ENCODE measurements at places on chromosomes 12 and 14. TPM values are rescaled to one million over a fixed set of nuclear protein-coding genes. Genes with fewer than 3 reads are reported as not detected.
A peak's percentile ranks its signal among the peaks of the same experiment; 100 is the strongest.

- no peaks in the 10 kb centered on the region for H3K27me3 ChIP-seq
Observed at GRCh38 chr12:113197518-113198077, 12.1 kb downstream of the RITA1 start.

- H3K4me1 ChIP-seq, result no peaks in the 10 kb centered on the region
- no peak for DNase-seq
- H3K27me3 ChIP-seq, result no peaks in the 10 kb centered on the region
- no peaks in the 10 kb centered on the region for H3K36me3 ChIP-seq
- no peak overlapping the region for H3K27ac ChIP-seq
- no peak overlapping the region for H3K4me3 ChIP-seq
Observed at GRCh38 chr12:76627346-76628135, 68.0 kb upstream of the OSBPL8 start.

DNA sequence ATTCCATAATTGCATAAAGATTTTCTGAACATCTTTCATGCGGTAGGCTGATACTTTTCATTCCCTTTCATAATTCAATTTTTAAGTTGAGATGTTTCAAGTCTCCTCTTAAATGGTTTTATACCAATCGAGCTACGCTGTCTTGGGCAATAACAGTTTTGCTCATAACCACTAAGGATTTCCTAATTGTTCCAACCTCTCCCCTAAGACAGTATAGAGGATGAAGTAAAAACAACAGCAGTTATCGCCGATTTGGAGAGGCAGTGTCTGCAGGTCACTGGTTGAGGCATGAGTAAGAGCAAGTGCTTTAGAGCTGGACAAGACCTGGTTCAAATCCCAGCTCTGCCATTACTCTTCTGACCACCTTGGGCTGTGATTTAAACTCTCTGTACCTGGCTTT, 6.9 kb upstream of the MED13L start:
- no peaks in the 10 kb centered on the region for H3K27me3 ChIP-seq
- no peaks in the 10 kb centered on the region for H3K36me3 ChIP-seq
- no peak for DNase-seq
- no peaks in the 10 kb centered on the region for H3K4me1 ChIP-seq
- H3K27ac ChIP-seq, result no peak overlapping the region

- no peaks in the 10 kb centered on the region for H3K27me3 ChIP-seq
- H3K4me1 ChIP-seq, result no peaks in the 10 kb centered on the region
- no peak overlapping the region for H3K4me3 ChIP-seq
- no peaks in the 10 kb centered on the region for H3K36me3 ChIP-seq
- no peak overlapping the region for H3K27ac ChIP-seq
Observed at GRCh38 chr12:81617915-81618314, 141.2 kb downstream of the PPFIA2 start.

DNA sequence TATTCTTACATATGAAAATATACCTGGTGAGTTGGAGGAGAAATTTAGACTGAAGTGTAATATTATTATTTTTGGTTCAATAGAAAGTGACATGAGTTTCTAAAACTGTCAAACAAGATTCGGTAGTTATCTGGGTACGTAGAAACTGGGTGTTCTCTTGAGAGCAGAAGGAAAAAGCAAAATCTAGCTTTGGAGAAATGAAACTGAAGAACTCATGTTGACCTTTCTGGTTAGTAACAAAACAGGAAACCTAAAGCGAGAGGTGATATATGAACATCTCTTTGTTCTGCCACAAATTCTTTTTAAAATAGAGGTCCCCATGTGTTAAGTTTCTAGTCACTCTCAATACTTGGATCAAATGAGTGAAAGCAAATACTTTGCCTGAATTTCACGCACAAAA, 401.7 kb downstream of the TRHDE start:
- peak; percentile 10 for DNase-seq
- no peak overlapping the region for H3K27ac ChIP-seq
- no peak overlapping the region for H3K4me3 ChIP-seq
- no peaks in the 10 kb centered on the region for H3K4me1 ChIP-seq

DNA sequence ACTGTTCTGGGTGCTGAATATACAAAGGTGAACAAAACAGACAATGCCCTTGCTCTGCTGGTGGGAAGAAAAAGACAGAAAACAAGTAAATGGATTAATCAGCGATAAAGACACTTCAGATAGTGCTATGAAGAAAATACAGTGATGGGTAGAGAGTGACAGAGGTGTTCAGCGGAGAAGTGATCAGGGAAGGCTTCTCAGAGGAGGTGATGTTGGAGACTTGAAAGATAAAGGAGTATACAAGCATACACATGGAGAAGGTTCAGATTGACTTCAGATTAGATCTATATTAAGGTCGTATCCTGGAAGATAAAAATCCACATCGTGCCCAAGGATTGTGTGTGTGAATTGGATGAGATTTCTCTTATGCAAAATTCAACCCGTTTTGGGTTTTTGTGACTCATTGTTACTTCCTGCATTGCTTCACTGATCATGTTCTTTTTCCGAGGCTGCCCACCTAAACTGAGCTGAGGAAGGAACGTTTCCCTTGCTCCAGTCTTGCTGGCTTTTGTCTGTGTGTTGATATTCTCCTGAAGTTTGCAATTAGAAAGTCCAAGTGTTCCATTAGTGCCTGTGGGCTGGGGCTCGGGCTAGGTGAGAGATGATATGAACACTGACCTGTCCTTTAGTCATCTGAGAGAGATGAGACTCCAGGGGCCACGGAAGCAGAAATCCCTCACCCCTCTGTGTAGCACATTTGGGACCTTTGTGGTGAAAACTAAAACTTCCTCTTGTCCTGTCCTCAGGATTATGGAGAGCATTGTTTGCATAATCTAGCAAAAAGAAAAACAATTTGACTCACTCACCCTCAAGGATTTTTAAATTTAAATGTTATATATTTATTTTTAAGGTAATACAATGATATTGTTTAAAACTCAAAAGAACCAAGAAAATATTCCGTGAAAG, 27.6 kb downstream of the PLXNC1 start:
- peaks cover 5% of the 10 kb centered on the region for H3K27me3 ChIP-seq
- no peak for DNase-seq
- H3K27ac ChIP-seq, result no peak overlapping the region
- no peaks in the 10 kb centered on the region for H3K4me1 ChIP-seq

GRCh38 chr12:11723993-11724392, 74.5 kb downstream of the ETV6 start:
- no peak overlapping the region for H3K4me3 ChIP-seq
- no peak for DNase-seq
- peak overlapping the region; percentile 34 for H3K27ac ChIP-seq
- H3K36me3 ChIP-seq, result no peaks in the 10 kb centered on the region
- H3K4me1 ChIP-seq, result peaks cover 60% of the 10 kb centered on the region

DNA sequence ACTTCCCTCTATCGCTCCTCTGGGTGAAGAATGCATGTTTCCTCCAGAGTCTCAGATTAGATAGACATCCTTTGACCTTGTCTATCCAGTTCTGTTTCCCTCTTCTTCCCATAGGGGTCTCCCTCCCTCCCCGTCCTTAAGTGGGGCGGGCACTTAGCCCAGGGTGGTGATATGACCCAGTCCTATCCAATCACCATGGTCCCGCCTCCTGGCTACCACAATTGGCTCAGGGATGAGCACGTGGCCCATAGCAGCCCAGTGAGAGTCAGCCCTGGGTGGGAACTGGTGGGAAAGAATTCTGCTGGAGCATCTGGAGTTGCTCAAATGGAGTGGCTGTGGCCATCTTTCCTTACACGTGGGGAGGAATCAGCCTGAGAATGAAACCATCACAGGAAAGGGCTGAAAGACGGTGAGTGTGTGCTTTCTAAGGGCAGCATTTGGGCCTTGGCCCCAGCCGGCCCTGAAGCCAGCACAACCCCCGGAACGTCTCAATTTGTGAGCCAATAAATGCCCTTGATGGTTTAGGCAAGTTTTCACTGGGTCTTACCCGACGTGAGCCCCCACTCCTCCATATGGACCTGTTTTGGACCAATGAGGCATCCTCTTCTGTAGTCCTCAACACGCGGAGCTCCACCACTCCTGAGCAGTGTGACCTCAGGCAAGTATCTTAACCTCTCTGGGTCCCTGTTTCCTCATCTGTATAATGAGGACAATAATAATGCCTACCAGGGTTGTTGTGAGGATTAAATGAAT, 14.4 kb upstream of the MLXIP start:
- peaks cover 55% of the 10 kb centered on the region for H3K4me1 ChIP-seq
- H3K27ac ChIP-seq, result peak overlapping the region; percentile 86
- H3K36me3 ChIP-seq, result peaks cover 9% of the 10 kb centered on the region

DNA sequence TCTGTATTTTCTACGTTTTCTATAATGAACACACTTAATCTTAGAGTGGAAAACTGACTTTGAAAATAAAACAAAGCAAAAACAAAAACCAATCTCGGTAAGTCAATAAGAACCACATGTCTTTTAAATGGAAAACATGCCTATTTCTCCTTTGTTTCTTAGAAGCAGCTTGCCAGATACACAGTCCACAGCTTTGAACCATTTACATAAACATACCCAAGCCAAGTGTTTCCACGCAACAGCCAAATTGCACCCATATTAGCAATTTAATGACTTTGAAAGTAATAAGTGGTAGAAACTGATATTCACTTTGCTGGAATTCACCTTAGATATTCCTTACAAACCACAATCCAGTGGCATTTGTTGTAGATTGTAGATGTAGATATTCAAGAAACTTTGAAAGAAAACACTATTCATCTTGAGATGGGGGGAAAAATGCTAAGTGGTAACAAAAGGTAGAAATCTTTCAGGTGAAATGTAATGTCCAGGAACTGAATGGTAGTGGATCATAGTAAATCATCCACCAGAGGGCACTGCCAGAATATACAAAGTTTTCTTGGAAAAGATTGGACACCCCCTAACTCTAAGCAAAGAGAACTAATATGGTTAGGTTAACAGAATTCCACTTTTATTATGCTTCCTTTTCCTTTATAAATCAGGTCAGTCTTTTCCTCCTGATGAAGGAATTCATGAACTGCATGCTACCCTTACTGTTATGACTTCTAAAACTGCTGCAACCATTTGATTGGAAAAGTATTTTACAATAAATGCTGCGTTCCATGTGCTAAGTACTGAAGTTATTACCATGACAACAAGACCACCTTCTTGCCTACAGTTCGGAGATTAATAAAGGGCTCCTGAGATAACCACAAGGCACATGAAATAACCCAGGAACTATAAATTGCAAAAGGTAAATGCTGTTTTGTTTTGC, 69.8 kb downstream of the RERG start:
- H3K27ac ChIP-seq, result no peak overlapping the region
- peaks cover 74% of the 10 kb centered on the region for H3K4me1 ChIP-seq
- no peaks in the 10 kb centered on the region for H3K36me3 ChIP-seq
- DNase-seq, result no peak

GRCh38 chr12:105805730-105806399, 332.9 kb downstream of the NUAK1 start:
- no peak overlapping the region for H3K4me3 ChIP-seq
- H3K27ac ChIP-seq, result no peak overlapping the region
- H3K27me3 ChIP-seq, result no peaks in the 10 kb centered on the region
- H3K4me1 ChIP-seq, result no peaks in the 10 kb centered on the region

GRCh38 chr12:78431931-78432330, 432.6 kb upstream of the SYT1 start:
- peaks cover 4% of the 10 kb centered on the region for H3K4me1 ChIP-seq
- H3K36me3 ChIP-seq, result no peaks in the 10 kb centered on the region
- H3K4me3 ChIP-seq, result no peak overlapping the region
- no peak for DNase-seq
- no peak overlapping the region for H3K27ac ChIP-seq

- H3K27me3 ChIP-seq, result peaks cover under 1% of the 10 kb centered on the region
- H3K27ac ChIP-seq, result no peak overlapping the region
- DNase-seq, result peak; percentile 68
- H3K36me3 ChIP-seq, result no peaks in the 10 kb centered on the region
Observed at GRCh38 chr12:109385339-109386058, 37.8 kb downstream of the MYO1H start.

- H3K36me3 ChIP-seq, result no peaks in the 10 kb centered on the region
- no peak overlapping the region for H3K27ac ChIP-seq
- DNase-seq, result no peak
- H3K4me3 ChIP-seq, result no peak overlapping the region
- H3K4me1 ChIP-seq, result no peaks in the 10 kb centered on the region
Observed at GRCh38 chr12:111334393-111334915, 34.4 kb downstream of the PHETA1 start.

DNA sequence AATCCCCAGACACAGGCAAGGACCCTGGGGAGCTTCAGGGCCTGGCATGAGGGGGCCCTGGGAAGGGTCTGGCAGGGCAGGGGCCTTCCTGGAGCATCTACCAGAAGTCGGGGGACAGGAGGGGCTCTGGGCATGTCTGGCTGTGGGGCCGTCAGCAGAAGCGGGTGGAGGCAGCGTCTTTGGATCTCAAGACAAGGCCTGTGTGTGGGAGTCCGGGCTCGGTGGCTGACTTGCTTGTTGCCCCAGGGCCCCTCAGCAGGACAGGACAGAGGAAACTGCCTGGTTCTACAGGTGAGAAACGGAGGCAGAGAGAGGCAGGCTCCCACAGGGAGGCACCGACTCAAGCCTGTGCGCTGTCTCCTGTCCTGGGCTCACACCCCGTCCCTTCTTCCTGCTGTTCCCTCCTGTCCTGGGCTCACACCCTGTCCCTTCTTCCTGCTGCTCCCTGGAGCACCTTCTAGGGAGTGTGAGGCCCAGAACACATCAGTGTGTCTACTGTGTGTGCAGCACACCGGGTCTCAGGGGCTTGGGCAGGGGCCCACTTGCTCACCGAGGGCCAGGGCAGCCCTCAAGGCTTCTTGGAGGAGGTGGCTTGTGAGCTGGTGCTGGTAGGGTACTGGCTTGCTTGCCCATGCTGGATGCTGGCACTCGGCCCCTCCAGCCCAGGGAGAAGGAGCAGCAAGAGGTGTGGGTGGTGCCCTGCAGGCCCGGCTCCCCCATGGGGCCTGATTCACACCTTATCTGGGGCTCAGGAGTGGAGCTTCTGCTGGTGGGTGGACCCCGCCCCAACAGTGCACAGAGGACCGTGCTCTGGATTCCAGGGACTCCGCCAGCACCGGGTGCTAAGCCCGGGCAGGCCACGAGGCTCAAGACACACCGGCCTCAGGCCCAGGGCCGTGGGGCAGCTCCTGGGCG, 14.9 kb downstream of the ASPG start:
- no peaks in the 10 kb centered on the region for H3K27me3 ChIP-seq
- no peaks in the 10 kb centered on the region for H3K36me3 ChIP-seq
- DNase-seq, result no peak
- H3K27ac ChIP-seq, result no peak overlapping the region
- H3K4me3 ChIP-seq, result no peak overlapping the region
- H3K4me1 ChIP-seq, result peaks cover 51% of the 10 kb centered on the region

- peaks cover 18% of the 10 kb centered on the region for H3K4me1 ChIP-seq
- H3K27ac ChIP-seq, result peak overlapping the region; percentile 94
- peak; percentile 96 for DNase-seq
- H3K27me3 ChIP-seq, result no peaks in the 10 kb centered on the region
- H3K36me3 ChIP-seq, result peaks cover 20% of the 10 kb centered on the region
- H3K4me3 ChIP-seq, result peak overlapping the region; percentile 98
Observed at GRCh38 chr12:48852734-48853688, 1.0 kb upstream of the DDX23 start.

GRCh38 chr14:23816371-23816770, 137.2 kb upstream of the DHRS4 start:
- no peak overlapping the region for H3K27ac ChIP-seq
- H3K27me3 ChIP-seq, result no peaks in the 10 kb centered on the region
- DNase-seq, result no peak
- no peaks in the 10 kb centered on the region for H3K36me3 ChIP-seq
- no peaks in the 10 kb centered on the region for H3K4me1 ChIP-seq

The MMP19 gene
- 9.3 TPM for total RNA-seq

The ANKS1B gene
- total RNA-seq, result not detected

The NUDT14 gene
- 15.2 TPM for total RNA-seq

The LMO3 gene
- total RNA-seq, result 10.8 TPM

The CIROP gene
- not detected for total RNA-seq

The PRR4 gene
- 3.5 TPM for total RNA-seq

Measured in stomach (tissue), 19 donors.